ENCODE measurements at places on chromosomes 12 and 14.

DNA sequence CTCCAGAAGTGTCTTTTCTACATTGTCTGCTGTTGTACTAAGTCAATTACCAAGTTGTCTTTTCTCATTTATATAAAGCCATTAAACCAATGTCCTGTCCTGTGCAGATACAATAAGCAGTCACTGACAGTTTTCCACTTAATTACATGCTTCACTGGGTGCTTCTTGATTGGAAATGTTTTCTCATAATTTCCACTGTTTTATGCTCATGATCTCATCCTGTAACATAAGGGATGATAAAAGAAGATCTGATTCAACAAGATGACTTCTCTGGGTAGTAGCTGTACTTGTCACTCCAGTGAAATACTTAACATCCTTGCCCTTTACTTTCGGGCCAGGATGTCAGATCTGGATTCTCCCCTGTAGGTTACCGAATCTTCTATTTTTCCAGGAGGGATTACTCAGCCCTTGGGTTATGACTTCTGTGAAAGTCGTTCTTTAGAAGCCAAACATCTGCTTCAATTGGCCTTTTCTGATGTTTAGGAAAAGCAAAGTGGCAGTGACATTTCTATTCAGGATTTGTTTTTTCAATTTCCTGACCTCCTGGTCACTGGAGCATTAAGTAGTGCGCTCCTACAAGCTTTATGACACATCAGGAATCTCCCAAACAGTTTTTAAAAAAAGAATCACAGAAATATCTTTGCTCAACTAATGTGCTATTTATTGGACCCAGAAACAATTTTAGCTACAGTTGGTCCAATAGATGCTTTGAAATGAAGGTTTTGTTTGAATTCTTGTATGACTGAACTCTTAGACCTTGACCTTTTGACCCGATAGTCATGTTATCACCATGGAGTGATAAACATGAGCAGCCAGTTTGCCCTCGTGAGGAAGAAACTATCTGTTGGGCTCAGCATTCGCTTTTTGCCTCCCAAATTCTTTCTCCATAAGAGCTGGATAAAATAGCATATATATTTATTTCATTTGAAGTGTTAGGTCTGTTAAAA lies 234.5 kb upstream of the SSTR1 start:
- DNase-seq = no peak

DNA sequence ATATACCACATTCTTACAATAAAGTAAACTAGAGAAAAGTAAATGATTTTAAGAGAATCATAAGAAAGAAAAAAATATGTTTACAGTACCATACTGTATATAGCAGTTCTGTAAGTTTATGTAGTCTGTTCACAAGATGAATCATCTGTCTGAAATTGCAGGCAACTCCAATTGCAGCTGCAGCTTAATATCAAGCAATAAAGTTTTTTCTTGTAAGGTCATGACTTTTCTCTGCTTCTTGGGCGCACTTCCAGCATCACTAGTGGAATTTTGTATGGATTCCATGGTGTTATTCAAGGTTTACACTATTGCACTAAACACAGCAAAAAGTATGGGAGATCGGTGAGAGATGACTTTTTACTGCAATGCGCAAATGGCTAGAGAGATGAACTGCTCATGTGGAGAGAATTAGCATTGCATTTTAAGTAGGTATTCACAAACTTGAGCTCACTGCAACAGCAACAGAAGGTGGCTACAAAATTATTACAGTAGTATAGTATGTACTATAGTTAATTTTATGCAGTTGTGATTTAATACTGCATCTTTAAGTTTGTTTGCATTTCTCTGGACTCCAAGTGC lies 445.4 kb upstream of the OR4E1 start:
- DNase-seq = no peak

DNA sequence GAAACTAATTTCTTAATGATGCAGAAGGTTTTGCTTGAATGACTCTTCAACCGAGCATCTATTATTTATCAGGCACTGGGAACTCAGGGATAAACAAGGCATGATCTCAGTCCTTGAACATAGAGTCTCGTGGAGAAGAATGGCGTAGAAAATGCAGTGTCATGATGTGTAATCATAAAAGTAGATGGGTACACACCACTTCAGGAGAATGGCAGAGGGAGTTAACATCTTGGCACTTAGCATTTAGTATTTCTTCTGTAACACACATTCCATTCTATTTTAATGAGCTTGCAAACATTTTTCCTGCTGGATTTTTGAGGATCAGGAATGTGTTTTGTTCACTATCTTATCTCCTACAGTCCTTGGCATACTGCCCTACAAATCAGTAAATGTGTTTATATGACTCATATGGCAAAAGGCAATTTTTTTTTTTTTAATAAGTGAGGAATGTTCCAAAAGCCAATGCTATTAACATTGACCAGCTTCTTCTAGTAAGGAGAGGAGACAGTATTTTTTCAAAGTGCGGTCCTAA lies 3.8 kb downstream of the TXNRD1 start:
- DNase-seq = peak; percentile 58

DNA sequence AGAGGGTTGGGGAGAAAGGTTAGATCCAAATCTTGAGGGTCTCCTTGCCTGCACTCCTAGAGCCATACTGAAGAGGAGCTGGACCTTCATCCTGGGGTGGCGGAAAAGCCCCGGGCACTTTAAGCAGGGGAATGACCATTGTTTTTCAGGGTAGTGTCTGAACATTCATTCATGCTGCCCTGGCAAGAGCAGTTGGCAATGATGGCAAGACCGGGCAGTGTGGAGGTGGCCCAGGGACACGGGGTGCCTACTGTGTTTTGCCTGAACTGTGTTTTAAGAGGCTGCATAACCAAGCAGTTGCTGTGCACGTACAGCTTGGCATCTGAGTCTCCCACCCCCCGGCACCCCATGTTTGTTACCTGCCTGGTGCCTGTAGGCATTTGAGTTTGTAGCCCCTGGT lies 14.7 kb downstream of the TPCN1 start:
- no peak for DNase-seq

DNA sequence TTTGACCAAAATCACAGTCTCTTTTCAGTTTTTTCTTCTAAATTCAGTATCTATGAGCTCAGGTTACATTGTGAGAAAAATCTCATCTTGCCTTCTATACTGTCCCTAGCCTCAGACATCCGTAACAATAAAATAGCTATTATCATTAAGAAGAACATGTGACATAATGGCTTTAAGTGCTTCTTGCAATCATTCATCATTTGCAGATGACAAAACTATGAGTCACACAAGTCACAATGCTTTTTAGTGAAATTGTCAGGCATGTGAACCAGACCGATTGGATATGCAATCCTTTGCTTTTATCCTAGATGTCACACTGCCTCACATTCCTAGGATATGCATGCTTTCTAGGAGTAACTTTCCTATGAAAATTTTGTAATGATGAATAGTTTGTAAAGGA lies 313.1 kb downstream of the SLC6A15 start:
- DNase-seq = no peak

GRCh38 chr12:120056739-120057138 lies 59.8 kb downstream of the RAB35 start:
- peak; percentile 22 for DNase-seq

DNA sequence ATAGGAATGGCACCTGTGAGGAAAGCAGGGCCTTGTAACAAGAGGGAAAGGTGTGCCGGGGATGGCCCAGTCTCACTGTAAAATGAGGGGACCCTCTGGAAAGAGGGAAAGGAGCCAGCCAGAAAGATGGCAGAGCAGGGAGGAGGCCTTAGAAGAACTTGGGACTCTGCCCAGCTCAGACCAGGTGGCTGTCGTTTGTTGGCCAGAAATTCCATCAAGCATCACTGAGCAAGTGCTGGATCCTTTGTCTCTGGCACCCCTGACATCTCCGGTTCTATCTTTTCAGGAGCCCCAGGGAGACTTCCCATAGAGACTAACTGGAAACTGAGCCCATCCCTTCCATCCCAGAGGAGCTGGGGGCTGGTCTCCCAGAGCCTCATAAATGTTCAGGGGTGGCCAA lies 43.3 kb downstream of the DEGS2 start:
- no peak for DNase-seq

DNA sequence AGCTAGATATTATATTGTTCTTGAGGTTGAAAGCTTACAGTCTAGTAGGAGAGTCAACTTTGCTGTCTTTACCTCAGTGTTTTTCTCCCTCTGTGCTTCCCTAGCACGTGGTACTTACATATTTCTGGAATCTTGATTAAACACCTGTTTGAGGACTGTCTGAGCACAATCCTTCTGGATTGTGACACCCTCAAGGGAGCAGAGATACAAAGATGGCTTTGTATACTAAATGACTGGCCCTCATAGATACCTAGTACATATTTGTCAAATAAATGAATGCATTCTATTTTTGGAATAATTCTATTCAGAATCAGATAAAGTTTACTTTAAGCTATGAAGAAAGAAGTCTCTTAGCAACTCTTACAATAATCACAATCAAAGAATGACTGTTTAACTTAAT lies 113.3 kb downstream of the LRRK2 start:
- no peak for DNase-seq

DNA sequence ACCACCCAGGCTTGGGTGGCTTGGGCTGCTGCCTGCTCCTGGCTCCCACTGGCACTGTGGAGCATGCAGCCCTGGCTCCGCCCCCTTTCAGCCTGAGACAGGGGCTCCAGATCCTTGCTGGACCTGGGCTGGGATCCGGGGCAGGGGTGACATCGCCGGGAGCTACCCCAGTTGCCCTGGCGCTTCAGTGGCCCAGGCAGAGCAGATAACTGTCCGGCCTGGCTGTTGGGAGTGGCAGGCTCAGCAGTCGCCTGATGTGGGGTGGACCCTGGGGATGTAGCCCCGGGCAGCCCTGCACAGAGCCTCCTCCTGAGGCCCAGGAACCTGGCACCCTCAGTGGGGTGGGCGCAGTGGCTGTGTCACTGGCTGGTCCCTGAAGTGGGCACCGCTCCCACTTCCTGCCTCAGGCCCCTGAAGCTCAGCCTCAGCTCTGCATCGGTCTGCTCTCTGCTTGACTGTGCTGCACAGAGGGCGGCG lies 57.9 kb downstream of the FUT8 start:
- DNase-seq = no peak

DNA sequence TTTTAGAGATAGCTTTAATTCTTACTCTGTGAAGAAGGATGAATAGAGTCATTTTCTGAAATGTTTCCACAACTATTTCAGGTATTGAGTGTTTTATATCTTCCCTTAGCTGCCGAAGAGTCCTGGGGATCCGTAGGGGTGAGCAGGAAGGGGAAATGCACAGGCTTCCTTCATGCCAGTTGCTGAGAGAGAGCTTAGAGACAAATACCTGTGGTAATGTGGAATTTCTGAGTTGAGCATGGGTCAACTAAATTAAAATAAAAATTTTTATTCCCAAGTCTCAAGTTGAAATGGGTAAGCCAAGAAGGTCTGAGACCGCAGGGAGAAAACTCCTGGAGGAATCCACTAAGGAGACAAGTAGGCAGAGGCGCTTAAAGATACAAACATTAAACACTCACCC lies 185.7 kb downstream of the DAD1 start:
- DNase-seq = no peak

DNA sequence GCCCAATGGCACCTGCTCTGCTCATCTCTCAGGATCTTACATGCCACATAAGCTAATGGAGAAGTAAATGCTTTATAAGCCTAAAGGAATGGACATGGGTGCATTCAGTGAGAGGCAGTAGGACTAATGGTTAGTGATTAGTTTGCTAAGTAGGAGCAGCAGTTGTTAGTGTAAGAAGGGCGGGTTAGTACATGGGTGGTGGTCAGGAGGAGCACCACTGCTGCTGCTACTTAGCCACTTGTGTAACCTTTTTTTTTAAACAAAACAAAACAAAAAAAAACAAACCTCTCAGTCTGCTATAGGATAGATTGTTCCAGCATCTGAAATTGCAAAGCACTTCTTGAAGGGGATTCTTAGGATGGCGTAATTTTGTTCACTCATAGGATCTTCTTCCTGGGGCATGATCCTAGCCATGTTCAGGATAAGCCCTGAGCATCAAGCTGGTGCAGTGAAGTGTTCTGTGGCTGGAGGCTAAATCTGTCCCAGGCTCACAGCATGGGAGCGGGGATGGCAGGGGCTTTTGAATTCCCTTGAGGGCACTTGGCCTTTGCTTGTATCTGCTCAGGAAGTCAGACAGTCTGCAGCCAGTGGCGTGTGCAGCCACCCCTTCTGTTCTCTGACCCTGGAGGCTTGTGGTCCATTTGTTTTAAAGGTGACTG lies 63.6 kb downstream of the CHST11 start:
- no peak for DNase-seq

GRCh38 chr14:80679273-80679672 lies 262.3 kb downstream of the CEP128 start:
- no peak for DNase-seq

DNA sequence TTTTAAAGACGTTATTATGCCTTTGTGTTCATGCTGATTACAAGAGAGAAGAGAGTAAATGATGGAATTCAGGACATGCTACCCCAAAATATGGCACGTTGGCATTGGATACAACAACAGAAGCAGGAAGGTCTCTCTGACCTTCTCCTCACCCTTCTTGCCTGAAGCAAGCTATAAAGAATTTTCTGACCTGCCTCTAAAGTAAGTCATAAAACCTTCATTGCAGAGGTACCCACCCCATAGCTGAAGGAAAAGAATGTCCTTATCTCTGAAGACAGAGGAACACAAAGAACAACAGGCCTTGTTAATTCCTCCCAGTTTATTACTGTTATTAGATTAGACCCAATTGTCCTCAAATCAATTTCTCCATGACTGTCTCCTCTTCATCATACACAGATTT lies 176.2 kb downstream of the FBXL14 start:
- no peak for DNase-seq

DNA sequence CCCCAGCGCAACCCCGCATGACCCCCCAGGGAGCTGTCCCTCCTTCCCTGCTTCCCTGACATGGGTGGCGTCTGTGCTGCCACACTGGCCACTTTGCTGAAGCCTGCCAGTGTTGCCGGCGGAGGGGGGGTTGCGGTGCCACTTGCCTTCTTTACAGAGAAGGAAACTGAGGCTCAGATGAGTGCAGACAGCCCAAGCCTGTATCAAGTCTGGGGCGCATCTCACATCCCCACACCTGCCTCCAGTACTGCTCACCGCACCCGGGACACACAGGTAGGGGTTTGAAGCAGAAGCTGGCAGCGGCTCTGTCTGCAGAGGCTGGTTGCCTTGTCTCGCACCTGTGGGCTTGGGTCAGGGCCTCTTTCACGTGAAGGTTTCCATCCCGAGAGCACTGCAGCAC lies 104.7 kb upstream of the RTL1 start:
- no peak for DNase-seq

DNA sequence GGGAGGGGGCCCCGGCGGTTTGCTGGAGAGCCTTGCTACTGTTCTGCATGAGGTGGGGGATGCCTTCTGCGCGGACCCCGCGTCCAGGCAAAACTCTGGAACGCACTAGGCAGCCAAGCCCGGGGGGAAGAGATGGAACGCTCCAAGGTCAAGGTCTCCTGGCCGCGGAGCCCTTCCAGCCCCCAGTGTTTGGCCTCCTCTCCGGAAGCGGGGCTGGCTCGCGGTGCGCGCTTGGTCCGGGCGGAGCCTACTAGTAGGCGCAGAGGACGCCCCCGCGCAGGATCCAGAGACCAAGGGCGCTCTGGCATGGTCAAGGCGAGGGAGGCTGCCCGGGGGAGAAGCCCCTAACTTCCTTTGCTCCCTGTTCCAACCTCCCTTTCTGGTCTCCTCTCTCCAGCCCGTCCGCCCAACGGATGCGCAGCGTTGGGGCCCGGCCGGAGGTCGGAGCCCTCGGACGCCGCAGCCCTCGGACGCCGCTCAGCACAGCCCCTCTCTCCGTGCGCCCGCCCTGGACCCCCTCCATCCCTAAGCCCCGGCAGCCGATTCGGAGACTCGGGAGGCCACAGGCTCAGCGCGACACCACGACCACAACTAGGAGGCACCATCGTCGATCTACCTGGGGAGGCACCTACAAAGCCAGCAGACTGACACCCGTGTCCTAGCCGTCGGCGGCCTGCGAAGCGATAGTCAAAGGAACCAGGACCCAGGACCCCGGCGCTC lies 669 bp upstream of the KCNK13 start:
- DNase-seq = no peak

- no peak for DNase-seq
These were observed 163.5 kb downstream of the KIF26A start for GRCh38 chr14:104301731-104302460.

Data from SHP77 (cell line).